T-cell (primary cell): ENCODE measurements at places on chromosomes 5 and 9.

- DNase-seq, result no peak
These were observed 6.6 kb downstream of the PCBD2 start for GRCh38 chr5:134911285-134912206.

GRCh38 chr5:128684961-128685360 is 146.9 kb upstream of the FBN2 start:
- no peak for DNase-seq

DNA sequence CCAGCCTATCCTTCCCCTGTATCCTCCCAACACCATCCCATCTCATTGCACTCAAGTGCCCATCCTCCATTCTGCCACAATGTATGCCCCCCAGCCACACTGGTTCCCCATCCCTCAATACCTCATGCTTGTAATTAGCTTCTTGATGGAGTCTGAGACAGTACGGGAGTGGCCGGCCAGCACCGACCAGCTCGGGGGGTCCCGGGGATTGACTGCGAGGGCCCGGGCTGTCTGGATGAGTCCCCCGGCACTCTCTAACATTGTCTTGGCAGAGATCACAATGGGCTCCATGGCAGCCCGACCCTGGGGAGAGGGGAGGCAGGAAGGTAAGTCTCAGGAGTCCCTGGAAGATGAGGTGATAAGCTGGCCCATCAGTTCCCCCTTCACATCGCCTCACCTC is 17.2 kb upstream of the TPM2 start:
- DNase-seq, result no peak

- no peak for DNase-seq
These were observed 64.5 kb upstream of the GNA14 start for GRCh38 chr9:77712533-77713130.

DNA sequence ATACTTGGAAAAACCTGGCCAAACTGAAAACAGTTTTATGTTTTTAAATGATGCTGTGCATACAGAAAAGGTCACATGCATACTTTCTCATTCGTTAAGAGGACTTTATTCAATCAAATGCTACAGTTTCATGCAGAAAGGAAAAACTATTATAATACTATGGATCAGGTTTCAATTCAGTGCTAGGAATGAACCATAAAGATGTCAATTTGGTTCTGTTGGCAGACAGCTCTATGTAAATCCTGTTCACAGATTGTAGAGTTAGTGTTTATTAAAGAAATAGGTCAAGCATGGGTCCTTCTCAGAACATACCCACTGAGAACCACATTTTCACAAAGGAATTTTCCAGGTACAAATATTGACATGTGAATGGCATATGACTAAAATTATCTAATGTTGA is 57.1 kb downstream of the RETREG1 start:
- DNase-seq, result no peak

DNA sequence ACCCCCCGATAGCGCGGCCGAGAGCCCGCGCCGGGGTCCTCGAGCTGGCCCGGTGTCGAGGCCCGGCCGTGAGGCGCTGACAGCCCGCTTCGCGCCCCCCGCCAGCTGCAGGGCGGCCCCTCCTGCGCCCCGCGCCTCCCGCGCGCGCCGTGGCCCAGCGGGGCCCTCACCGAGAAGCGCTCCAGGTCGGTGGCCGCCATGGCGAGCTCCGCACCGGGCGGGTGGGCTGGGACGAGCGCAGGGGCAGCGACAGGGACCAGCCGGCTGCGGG is 166 bp downstream of the SEPTIN8 start:
- DNase-seq, result no peak

DNA sequence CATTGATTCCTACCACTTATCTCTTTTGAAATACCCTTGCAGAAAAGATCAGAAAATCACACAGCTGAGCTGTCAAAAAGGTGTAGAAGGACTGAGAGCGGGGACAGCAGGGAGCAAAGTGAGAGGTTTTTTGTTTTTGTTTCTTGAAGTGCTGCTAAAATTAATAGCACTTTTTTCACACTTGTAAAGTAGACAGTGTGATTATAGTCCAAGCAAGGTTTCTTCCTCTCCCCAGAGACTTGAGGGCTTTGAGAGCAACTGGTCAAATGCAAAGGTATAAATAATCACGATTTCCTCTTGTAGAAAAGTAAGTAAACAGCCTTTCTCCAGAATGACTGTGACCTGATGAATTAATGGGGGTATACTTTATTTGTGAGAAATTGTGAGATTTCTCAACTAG is 326.9 kb downstream of the ZNF608 start:
- no peak for DNase-seq

- no peak for DNase-seq
These were observed 48.4 kb upstream of the FAM240B start for GRCh38 chr9:38768351-38768761.

- DNase-seq, result no peak
These were observed 49.7 kb downstream of the AHRR start for GRCh38 chr5:370959-371810.

- DNase-seq, result no peak
These were observed 29.2 kb upstream of the SMC5 start for GRCh38 chr9:70229579-70229978.

DNA sequence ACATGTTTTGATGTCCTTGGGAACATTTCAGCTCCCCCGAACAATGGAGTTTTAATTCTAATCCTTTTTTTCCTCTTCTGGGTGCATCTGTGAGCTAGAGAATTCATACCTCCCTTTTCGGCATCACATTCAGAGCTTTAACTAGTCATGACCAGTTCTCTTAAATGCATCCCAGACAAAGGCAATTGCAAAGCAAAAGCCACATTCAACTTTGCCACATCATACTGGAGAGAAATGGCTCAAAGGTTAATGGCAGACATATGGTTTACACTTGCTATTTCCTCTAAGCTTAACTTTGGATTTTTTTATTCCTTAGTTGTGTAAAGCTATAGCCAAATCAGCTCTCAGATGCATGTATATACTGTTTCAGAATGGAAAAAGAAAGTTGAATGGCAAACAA is 153.3 kb downstream of the ESM1 start:
- no peak for DNase-seq

GRCh38 chr9:95644377-95644776 is 127.6 kb upstream of the PTCH1 start:
- DNase-seq, result no peak

- DNase-seq, result no peak
These were observed 171.3 kb downstream of the RGS3 start for GRCh38 chr9:113634596-113635515.

DNA sequence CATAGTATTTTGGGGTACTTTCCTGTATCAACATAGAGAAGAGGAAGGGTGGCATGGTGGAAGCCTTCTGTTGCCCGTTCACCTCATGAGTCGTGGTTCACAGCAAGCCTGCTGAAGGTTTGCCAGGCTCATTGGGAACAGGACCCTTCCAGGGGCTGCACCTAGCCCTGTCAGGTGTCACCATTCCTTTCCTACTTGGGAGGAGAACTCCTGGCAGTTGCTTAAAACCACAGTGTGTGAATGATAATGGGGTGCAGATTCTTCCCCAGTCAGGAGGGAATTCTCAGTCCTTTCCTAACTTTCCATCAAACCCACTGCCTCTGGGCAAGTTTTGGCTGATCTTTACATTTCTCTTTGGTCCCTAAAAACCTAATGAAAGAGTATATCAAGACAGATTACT is 99.4 kb upstream of the CTNND2 start:
- no peak for DNase-seq

GRCh38 chr5:1644810-1645571 is 121.2 kb upstream of the LPCAT1 start:
- peak; percentile 79 for DNase-seq

- peak; percentile 89 for DNase-seq
These were observed at the start of gene SUB1 for GRCh38 chr5:32585446-32586275. SUB1 (plus strand) TSS chr5:32585557; CDS start chr5:32588513, 2,956 bp downstream.

DNA sequence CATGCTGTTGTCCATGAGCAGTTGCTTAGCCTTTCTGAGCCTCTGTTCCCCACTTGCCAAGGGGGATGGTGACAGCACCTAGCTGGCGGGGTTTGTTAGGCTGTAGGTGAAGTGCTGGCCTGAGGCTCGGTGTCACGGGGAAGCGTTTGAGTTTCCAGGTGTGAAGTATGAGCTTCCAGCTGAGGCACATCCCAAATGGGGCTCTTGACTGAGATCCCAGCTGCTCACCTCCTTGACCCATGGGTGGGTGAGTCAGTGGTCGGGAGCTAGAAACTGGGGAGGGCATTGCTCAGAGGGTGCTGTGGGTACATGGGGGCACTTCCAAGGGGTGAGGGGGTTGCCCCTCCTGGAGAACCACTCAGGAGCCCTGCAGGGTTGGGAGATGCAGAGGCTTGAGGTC is 26.4 kb upstream of the RNF130 start:
- no peak for DNase-seq

DNA sequence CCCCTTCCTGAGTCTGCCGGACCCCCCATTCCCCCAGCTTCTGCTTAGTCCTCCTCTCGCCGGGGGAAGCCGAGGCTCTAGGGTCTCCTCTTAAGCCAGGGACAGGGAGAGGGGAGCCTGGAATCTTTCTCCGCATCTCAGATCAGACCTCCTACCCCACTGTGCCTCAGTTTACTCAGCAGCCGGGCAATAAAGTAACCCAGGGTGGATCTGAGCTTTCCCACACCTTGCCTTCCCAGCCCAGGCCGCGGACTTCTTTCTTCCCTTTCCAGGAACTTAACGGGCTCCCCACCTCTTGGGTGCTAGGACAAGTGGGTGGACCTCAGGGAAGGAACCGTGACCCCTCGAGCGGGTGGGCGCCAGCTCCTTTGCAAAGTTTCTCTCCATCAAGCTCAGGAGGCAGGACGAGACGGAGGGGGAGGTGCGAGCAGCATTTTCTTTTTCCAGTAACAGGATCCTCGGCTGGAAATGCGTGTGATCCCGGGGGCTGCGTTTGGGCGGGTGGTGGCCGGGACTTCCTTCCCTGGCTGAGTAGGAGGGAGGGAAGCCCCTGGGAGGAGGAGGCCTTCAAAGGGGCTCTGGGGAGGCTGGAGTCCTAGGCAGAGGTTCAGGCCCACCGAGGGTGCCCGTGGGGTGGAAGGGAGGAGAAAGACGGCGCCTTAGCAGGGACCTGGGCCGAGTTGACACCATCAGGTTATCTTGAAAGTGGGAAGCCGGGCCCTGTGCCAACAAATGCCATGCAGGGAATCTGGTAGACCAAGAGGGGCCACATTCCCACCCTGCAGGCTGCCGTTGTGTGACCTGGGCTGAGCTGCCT is 795 bp downstream of the DAB2IP start:
- DNase-seq, result no peak

DNA sequence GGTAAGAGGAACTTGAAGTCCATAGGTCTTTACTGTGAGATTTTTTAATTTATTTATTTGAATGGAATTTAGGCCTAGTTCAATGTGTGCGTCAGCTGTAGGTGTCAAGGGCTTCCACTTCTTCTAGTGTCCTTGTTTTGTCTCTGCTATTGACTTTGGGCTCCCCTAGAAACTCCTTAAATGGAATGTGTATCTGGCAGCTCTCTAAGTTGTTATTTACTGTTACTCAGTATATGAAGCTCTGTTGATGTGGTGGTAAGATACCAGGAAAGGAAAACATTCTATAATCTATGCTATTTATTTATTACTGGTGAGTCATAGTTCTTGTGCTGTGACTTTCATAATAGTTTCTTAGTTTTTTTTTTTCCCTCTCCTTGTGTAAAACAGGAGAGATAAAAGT is 97.1 kb downstream of the GABRA1 start:
- DNase-seq, result no peak

- DNase-seq, result no peak
These were observed 20.8 kb downstream of the LHFPL2 start for GRCh38 chr5:78627766-78628165.

GRCh38 chr9:1050125-1050895 is at the start of gene DMRT2:
DMRT2 (plus strand) TSS chr9:1050357; CDS start chr9:1051614, 1,257 bp downstream.
- DNase-seq, result no peak

DNA sequence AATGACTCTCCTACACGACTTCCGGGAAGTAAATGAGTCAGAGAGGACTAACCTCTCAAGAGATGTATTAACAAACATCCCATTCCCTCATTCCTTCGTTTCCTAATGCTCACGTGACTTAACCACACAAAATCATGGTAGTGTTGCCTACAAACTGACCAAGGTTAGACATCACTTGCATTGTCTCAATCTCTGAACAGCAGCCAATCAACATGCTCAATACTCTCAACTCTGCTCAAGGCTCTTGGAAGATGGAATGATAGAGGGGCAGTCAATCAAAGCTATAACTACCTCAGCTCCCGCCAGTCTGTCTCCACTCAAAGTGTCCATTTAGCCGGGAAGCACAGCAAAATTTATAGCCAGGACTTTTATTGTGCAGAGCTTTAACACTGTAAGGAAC is 143.8 kb upstream of the PIK3R1 start:
- DNase-seq, result no peak

GRCh38 chr5:147372191-147372590 is 137.4 kb downstream of the STK32A start:
- DNase-seq, result no peak

DNA sequence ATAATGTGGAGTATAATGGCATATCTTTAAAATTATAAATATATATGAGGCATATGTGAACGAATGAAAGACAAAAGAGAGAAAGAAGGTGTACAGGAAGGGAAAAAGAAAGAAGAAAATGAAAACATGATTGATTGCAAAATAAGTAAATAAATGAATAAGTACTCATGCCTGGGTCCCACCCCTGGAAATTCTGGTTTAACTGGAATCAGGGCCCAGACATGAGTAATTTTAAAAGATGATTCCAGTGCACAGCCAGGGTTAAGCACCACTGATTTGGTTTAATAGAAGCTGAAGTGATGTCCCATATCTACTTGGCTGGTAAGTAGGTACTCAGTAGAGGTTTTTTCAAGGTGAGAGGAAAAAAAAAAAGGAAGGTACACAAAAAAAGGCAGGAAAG is 34.0 kb upstream of the HOMER1 start:
- no peak for DNase-seq

DNA sequence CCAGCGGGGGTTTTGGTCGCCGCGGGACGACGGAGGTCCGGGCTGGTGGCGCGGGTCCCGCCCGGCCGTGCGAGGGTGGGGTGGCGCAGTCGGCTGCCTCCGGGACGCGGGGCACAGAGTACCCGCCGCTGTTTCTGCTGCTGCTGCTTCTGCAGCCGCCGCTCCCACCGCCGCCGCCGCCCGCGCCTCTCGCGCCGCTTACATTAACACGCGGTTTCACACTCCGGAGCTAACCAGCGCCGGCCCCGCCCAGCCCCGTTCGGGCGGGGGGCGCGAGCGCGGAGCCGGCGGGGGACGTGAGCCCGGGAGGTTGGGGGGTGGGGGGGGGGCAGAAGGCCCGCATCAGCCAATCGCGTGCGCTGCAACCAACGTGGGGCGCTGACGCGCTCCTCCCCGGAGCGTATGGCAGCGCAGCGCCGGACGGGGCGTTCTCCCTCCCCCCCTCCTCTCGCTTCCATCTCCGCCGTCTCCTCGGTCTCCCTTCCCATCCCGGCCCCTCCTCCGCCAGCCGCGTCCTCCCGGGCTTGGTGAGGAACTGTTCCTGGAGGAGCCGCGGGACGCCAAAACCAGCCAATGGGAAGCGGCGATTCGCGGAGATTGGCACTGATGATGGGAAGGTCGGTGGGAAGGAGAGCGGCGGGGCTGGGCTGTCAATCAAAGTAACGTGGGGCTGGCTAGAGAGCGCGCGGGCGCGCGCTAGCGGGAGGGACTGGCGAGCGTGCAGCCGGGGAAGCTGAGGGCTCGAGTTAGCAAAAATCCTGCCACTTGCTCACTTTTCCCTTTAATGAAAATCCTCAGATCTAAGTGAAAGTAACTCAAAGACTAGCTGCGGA is at the start of gene TLE1:
Gene TLE1 (minus strand): TSS at position 205 of the 833 bp plus-strand sequence. CDS start 1,307 bp downstream, outside the sequence.
- DNase-seq, result peak; percentile 81

GRCh38 chr9:88745276-88746001 is 210.5 kb downstream of the NXNL2 start:
- no peak for DNase-seq
